Foreskin fibroblast (primary cell): ENCODE measurements at places on chromosomes 16 and 17.

GRCh38 chr17:37299257-37299980, 76.4 kb upstream of the C17orf78 start:
- no peak for DNase-seq

- no peak for DNase-seq
Observed at GRCh38 chr17:52789829-52790228, 631.3 kb upstream of the CA10 start.

GRCh38 chr17:65684631-65685030, 123.2 kb upstream of the AXIN2 start:
- peak; percentile 72 for DNase-seq

- DNase-seq, result no peak
Observed at GRCh38 chr16:80100846-80101451, 439.8 kb upstream of the DYNLRB2 start.

DNA sequence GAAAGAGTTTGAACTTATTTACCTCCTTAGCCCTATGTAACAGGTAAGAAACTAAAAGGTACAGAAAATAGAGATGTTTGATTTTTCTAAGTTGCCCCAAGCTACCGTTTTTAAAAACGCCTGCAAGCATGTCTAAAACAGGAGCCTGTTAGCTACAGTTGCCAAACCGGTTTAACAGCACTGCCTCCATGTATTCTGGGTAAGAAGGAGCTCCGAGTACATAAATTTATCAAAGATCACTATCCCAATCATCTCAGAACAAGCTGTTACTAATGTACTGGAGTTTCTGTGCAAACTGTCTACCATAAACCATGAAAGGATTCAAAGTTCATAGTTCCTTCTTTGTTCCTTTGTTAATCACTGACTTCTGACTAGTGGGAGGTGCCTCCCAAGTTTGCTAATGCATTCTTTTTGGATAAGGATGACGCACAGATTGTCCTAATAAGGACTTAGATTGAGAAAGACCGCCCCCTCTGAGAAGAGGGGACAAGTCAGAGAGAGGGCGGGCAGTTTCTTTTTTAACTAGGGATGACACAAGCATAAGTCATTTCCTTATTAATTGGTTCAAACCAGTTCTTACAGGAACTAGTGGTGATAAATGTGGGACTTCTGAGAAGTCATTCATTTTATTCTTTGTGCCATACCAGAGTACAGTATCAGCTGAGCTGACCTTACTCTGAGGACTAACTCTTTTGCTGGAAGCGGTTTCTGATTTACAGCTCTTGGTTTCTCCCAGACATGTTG, 55.3 kb downstream of the TUBD1 start:
- peak; percentile 98 for DNase-seq

DNA sequence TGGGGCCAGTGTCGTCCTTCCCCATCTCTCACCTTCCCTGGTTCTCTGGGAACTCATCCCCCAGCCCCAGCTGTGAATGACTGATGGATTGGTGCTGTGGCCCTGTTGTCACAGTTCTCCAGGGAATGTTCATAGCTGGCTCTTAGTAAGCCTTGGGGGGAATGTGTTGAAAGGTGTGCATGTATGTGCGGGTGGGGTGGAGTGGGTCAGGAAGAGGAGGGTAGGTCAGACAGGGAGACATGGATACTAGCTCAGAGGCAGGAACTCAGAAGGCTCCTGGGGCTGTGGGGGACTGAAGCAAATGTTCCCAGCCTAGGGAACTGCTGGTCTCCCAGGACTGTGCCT, 4.3 kb downstream of the DLX4 start:
- no peak for DNase-seq

DNA sequence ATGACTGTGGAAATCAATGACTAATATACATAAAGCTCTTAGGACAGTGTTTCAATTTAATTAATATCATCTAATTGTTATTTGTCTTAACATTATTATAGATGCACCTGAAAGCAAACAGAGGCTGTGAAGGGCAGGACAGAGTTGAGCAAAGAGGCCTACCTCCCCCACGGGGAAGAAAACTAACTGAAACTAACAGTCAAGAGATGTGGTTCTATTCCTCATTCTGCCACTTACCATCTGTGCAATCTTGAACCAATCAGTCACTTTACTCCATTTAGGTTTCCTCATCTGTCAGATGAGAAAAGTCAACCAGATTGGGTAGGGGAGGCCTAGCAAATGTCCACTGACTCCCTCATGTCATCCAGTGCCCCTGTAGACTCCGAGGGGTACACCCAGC, 59.1 kb downstream of the C17orf67 start:
- DNase-seq, result no peak

- DNase-seq, result no peak
Observed at GRCh38 chr16:88634994-88635670, 3.2 kb upstream of the IL17C start.

GRCh38 chr17:63790057-63790456, 16.1 kb downstream of the DDX42 start:
- no peak for DNase-seq

DNA sequence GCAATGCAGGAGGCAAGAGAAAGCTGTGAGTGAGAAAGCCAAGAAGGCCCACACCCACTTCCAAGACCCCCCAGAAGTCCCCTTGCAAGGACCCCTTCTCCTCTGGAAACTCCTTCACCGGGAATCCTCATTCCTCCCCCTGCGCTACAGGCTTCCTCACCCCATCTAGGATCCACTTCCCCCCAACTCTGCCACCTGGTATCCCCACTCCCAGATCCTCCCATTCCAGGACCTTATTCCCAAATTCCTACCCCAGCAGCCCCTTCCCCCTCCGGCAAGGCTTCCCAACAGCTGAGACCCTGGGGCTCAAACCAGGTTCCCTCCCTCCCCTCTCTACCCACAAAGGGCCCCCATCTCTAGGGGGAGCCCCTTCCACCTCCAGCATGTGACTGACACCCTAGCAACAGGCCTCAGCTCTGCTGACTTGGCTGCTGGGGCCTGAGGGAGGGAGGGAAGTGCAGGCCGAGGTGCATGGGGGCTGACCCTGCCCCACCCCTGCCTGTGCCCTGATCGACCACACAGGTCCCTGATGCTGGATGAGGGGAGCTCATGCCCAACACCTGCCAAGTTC, 2.1 kb downstream of the HSF4 start:
- DNase-seq, result no peak

- no peak for DNase-seq
Observed at GRCh38 chr17:79002796-79003593, 6.6 kb downstream of the CANT1 start.

- no peak for DNase-seq
Observed at GRCh38 chr17:32288615-32289014, 23.0 kb downstream of the RHBDL3 start.

GRCh38 chr16:81175325-81175891, 63.1 kb upstream of the BCO1 start:
- DNase-seq, result peak; percentile 54

DNA sequence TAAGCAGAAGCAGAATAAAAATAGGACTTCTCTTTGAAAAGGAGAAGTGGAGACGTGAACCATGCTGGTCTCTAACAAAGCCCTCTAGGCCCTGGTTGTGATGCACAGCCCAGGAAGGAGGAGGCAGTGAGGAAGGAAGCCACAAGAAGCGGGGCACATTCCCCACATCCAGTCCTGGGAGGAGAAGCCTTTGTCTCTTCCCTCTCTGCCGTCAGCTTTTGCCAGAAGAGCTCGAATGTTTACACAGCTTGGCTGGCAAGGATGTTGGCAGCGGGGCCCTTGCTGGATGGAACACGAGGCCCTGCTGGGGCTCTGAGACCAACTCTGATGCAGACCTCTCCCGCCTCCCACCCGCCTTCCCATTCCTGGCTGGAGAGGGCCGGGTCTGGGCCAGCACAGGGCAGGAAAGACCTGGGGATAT, 91.3 kb downstream of the MAF start:
- no peak for DNase-seq

DNA sequence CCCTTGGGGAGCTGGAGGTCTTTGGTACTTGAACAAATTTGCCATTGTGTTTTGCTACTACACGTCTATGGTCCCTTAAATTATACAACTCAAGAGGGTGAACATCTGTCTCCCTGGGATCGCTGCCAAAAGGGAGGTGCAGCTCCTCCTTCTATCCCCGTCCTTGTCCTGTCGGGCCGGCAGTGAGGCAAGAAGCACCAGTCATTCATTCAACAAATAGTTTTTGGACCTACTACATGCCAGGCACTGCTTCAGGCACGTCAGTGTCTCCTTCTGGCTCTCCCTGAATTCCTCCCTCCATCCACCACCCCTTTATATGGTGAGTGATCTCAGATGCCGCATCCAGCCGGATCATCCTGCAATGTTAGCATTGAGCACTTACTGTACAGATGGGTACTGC, 2.2 kb upstream of the RPL38 start:
- peak; percentile 85 for DNase-seq

DNA sequence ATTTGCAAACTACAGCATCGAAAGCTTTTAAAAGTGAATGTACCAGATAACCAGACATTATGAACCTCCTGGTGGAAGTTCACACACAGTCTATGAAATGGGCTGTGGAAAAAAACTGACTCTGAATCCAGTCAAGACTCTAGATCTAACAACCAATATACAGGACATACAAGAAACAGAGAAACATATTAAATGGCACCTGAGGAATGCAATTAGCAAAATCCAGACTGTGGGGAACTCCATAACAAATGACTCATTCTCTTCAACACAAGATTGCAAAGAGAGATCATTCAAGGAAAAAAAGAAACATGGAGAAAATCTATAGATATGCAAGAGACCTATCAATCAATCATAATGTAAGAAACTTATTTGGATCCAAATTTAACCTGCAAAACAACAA, 119.0 kb downstream of the MYO1D start:
- DNase-seq, result no peak

GRCh38 chr16:1979271-1980029, 1.8 kb downstream of the NOXO1 start:
- no peak for DNase-seq

DNA sequence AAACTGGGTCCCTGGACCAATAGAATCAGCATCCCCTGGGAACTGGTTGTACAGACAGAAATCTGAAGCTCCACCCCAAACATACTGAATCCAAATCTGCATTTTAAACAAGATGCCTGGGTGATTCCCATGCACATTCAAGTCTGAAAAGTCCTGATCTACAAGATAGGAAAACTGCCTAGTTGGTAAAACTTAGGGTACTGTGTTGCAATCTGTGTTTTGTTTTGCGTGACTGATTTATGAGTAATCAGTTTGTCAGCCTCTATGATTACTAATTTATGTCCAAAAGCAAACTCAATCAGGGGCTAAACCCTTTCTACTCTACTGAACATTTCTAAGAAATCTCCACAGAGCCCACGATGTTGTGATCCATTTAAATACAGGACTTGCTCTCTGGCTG, 103.8 kb downstream of the YPEL2 start:
- DNase-seq, result peak; percentile 82

- DNase-seq, result no peak
Observed at GRCh38 chr17:250487-251300, 69.2 kb upstream of the DOC2B start.

GRCh38 chr17:1899403-1900000, 69.7 kb downstream of the RPA1 start:
- no peak for DNase-seq

GRCh38 chr16:83967091-83967490, 953 bp upstream of the NECAB2 start:
- DNase-seq, result no peak

DNA sequence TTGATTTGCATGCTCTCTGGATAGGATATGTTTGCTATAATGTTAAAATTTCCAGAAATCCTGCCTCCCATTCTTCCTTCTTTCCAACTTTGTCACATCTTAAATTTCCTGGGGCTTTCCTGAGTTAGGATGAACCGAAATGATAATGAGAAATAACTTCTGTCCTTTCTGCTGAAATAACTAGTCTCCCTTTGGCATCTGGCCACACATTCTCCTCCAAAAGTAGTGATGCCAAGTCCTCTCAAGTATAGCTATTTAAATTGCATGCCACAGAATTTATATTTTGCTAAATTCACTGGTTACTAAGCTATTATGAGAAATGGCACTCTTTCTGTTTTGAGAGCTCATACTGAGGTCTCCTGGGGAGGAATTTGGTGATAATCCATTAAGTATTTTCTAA, 30.6 kb downstream of the FAM20A start:
- no peak for DNase-seq

DNA sequence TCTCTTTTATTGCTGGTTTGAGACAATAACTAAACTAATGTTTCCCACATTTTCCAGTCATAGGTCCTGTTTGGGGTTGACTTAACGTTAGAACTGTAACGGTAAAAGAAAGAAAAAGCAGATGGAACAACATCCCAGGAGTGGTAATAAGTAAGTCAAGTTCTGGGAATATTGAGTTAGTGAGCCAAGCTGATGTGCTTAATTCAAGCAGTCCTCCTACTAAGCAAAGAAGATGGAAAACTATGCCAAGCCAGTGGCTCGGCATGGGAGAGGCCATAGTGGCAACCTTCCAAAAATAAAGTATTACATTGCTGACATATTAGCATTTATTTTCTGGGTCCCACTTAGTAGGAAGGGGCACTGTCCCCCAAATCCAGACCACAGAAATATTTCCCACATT, 161.7 kb upstream of the CDH5 start:
- DNase-seq, result no peak

- DNase-seq, result no peak
Observed at GRCh38 chr17:79824234-79824633, 15.0 kb downstream of the CBX4 start.

DNA sequence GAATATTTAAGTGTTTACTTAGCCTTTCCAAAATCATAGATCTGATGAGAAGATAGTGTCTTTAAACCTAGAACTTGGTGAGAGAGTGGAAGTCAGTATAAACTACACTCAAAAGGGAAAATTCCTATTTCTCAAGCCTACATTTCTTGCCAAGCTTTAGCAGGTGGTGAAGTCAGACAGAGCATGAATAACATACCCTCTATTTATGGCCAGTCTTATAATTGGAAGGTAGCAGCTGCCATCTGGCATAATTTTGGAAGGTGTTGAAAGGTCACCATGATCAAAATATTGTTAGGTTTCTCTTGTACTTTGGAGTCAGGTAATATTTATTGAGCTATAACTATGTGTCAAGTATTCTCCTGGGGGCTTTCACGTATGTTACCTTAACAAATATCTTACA, 729.3 kb upstream of the KIF2B start:
- no peak for DNase-seq

GRCh38 chr16:55597928-55598327, 31.4 kb downstream of the CAPNS2 start:
- no peak for DNase-seq
